ENCODE measurements at places on chromosomes 7 and 10.

GRCh38 chr10:114322344-114322743, 82.0 kb downstream of the AFAP1L2 start:
- no peak for DNase-seq

GRCh38 chr10:120022357-120022756, 129.8 kb downstream of the SEC23IP start:
- no peak for DNase-seq

DNA sequence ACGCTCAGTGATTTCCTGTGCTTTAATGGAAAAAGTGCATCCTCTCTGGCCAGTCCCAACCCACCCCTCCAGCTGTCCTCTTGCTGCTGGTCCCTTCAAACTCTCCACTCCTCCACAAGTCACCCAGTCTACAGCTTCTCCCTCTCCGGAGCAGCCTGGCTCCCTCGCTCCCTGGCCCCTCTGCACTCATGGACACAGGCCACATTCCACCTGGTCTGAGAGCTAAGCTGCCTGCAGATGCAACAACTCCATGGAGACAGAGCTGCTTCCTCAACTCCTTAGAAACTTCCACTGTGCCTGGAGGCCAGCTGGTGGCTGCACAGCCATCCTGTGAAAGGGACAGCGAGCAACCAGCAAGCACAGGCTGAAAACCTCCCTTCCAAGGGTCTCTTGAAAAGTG, 88.0 kb downstream of the GPR26 start:
- no peak for DNase-seq

- no peak for DNase-seq
These were observed 182.6 kb downstream of the DNAJC1 start for GRCh38 chr10:21820952-21821351.

DNA sequence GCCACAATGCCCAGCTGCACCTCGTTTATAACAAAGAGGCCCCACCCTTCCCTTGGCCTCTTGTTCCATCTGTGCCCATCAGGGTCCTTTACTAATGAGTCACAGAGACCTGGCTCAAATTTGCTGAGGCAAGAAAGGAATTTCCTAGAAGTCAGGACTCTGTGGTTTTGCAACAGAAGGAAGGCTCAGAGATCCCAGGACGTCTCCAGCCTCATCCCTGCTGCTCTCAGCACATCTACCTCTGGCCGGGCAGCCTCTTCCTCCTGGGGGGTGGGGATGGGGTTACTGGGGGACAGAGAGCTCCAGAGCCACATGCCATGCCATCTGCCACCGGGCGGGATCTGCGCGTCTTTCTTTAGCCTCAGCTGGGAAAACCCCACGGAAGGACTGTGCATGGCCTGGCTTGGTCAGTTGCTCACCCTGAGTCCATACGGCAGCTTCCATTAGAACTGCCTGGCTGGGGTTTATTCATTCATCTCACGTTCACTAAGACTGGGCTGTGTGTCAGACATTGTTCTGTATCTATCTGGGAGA, 41.9 kb upstream of the PSMG3 start:
- DNase-seq = no peak

DNA sequence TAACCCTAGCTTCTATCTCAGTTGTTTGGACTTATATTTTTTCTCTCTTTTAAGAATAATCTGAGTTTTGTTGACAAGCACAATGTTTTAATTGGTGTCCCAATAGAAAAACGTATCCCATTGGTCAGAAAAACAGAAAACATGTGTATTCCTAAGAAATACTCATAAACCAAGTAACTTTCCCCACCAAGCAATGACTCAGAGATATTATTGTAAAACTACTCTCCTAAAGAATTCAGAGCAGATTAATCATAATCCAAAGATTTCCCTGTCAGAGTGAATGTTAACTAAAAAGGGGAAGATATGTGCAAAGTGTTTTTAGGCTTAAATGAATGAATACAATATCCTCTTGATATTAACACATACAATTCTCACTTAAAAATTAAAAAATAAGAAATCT, 29.4 kb upstream of the MBL2 start:
- no peak for DNase-seq

GRCh38 chr10:47264797-47265281, 35.2 kb upstream of the GDF10 start:
- no peak for DNase-seq

DNA sequence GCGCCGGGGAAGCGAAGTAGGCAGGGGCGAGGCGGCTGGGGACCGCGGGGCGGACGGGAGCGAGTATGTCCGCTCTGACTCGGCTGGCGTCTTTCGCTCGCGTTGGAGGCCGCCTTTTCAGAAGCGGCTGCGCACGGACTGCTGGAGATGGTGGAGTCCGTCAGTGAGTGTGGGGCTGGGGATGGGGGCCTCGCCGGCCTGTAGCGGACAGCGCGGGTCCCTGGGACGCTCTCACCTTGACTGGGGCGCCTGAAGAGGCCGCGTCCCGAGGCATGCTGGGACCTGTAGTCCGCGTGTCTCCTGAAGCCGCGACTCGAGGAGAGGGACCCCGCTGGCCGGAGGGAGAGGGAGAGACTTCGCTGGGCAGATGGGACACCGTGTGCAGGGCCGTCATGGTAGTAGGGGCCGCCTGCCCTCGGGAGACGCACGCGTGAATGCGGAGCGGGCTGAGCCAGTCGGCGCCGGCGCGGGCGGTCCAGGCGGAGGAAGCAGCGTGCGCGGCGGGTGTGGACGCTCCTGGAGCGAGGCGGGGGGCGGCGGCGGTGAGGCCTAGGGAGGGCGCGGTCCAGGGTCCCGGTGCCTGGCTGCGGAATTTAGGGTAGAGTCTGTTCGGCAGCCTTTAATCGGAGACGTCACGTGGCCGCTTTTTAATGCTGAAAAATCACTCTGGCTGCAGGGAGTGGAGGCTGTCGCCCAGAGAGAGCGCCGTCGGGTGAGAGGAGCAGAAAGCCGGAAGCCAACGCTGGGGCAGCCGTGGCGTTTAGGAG, at the start of gene NDUFB2:
NDUFB2 (plus strand) TSS at position 29 of the 767 bp plus-strand sequence; CDS start at position 66, 37 bp downstream.
- no peak for DNase-seq

DNA sequence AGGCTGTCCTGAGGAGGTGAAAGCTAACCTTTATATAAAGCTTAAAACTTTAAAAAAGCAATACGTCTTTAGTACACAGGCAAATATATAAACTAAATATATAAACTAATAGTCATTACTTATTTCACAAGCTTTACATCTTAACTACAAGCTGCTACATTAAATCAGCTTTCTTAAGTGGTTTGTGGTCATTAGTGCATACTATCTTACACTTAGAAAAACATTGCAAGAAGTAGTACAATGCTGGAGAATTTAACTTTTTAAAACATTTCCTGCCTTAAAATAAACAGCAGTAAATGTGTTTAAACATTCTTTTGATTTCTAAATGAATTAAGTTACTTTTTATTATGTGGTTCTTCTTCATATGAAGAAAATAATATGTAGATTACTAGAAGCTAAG, 36.3 kb downstream of the MET start:
- no peak for DNase-seq

GRCh38 chr7:30989824-30990672, 26.3 kb downstream of the GHRHR start:
- no peak for DNase-seq

- no peak for DNase-seq
These were observed 65.4 kb downstream of the NEURL1 start for GRCh38 chr10:103558911-103559310.

- DNase-seq = no peak
These were observed 66.4 kb upstream of the JAZF1 start for GRCh38 chr7:28246921-28247461.

GRCh38 chr10:101028446-101029337, 2.2 kb downstream of the PDZD7 start:
- DNase-seq = no peak

- DNase-seq = no peak
These were observed 69.0 kb downstream of the CASD1 start for GRCh38 chr7:94578614-94579013.

GRCh38 chr7:93228302-93228701, 2.0 kb upstream of the HEPACAM2 start:
- peak; percentile 28 for DNase-seq

DNA sequence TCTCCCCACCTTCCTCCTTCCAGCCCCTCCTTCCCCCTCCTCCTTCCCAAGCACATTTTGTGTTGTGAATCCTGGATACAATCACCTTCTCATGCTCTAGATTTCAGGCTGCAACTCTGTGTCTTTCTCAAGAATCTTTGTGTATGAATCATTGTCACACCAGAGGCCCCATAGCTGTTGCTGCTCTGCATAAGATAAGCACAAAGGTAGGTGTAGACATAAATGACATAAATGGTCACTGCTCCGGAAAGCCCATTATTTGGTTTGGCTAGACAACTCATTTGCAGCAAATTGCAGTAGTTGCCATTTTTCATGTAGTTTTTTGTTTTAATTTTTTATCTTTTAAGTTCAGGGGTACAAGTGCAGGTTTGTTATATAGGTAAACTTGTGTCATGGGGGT, 216.3 kb upstream of the NRP1 start:
- no peak for DNase-seq

GRCh38 chr7:69764147-69764546, 165.9 kb downstream of the AUTS2 start:
- no peak for DNase-seq

GRCh38 chr7:97090761-97091353, 26.6 kb upstream of the SDHAF3 start:
- no peak for DNase-seq

DNA sequence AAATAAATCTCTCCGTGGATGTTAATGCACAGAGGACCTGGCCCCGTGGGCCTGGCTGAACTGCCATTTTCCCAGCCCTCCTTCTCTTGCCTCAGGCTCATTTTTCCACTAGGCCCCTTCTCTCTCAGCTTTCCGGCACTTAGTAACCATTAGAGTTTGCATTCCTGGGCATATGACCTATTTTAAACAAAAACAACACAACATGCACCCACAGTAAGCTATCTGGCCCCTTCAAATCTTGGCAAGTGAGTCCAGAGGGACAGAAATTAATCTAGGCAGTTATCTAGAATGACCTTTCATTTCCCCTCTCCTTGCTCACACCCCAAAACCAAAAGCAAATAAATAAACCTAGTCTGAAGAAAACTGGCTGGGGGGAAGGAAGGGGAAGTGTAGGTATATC, 11.7 kb downstream of the FBXW4 start:
- no peak for DNase-seq

DNA sequence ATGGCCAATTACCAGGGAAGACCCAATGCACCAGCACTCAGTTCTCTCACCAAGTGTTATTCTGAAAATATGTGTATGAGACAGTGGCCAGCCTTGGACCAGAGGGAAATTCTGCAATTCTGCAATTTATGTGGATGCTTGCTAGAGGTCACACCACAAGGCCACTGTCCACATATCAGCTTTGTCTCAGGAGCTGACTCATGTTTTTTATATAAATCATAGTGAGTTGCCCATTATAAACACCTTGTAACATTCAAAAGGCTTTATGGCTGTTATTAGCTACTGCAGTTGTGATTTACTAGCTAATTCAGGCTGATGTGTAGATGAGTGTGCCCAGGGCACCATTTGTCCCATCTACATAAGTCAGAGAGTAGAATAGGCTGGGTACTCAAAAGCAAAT, 649.0 kb downstream of the LRMDA start:
- DNase-seq = no peak

DNA sequence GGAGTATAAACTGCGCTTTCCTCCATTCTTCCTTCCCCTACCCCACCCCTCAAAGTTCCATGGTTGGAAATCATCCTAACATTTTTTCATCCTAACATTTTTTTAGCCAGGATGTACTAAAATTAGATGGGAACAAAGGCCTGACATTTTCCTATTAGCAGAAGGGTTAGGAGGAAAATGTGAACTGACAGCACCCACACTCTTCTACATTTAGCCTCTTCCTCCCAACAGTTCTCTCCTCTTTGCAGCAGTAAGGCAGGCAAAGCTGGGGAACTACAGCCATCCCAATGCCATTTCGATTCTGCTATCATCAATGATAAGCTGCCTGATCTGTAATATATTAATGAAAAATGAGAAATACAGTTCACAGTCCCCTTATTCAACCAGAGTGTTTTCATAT, 11.4 kb upstream of the FAM53B start:
- DNase-seq = no peak

DNA sequence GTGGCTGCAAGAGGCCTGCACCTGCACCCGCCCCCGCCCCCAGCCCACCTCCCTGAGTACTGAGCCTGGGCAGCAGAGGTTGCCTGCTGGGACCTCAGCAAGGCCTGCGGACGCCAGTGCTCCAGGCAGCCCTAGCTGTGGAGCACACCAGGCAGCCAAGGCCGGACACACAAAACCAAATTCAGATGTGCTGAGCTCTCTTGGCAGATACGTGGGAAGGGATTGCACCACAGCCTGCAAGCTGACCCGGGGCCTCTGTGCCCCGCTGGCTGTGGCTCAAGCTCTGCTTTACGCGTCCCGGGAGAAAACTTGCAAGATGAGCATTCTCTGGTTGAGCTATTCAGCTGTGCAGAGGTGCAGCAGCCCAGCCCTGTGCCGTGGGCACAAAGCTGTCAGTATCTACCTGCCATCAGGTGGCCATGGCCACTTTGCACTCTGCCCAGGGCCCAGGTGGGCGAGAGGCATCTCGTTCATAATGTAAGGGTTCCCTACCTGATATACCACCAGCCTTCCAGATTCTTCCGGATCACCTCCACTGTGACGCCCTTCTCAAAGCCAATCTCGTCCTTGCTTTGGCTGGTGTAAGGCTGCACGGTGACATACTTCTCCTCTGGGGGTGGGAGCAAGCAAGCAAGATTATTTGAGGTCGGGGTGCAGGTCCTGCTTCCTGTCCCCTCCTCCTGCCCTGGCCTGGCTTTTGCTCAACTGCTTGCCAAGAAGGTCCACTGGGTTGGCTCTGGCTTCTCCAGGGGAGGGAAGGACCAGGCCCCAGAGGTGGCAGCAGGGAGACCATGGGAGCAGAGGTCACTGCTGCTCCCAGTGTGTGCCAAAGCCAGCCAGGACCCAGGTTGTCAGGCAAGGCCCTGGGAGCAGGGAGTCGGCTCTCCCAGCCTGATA, 123.4 kb downstream of the NEURL1 start:
- DNase-seq = no peak

All from SIG-M5 (cell line).